ENCODE measurements at places on chromosomes 2 and 18. TPM values are rescaled to one million over a fixed set of nuclear protein-coding genes. Genes with fewer than 3 reads are reported as not detected.
A peak's percentile ranks its signal among the peaks of the same experiment; 100 is the strongest.

Gene EVX2
- total RNA-seq: not detected

Gene DSEL
- total RNA-seq: 21.0 TPM

Gene UPP2
- not detected for total RNA-seq

Gene POTEJ
- 0.10 TPM for total RNA-seq

Gene TUBA3D
- total RNA-seq: not detected

Gene REG1B
- total RNA-seq: not detected

Gene IRS1
- 14.5 TPM for total RNA-seq

Gene TSPYL6
- total RNA-seq: not detected

Gene GNAL
- 4.1 TPM for total RNA-seq

Gene HRH4
- 0.30 TPM for total RNA-seq

- no peak for DNase-seq
Measured at GRCh38 chr18:11767935-11768334, 78.9 kb downstream of the GNAL start.

GRCh38 chr2:202040079-202040844 is 6.6 kb downstream of the FZD7 start:
- no peak for DNase-seq

DNA sequence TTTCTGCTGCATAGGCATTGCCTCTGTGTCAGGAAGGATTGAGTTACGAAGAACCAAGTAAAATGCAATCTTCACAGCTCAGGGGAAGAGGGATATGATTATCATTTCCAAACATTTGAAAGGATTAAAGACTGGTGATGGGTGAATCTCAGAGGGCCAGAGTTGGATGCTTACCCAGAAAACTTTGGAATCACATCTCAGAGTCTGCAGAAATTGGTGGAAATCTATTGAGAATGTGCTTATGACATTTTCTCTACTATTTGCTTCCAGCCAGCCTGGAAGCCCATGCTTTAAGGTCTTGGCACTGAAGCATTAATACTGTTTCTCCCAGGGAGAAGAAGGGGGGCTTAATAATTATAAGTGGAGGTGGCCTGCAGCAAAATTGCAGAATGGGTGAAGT is 1301.4 kb upstream of the PIK3C3 start:
- DNase-seq: peak; percentile 23

- no peak for DNase-seq
Measured at GRCh38 chr2:13652531-13653313, 936.0 kb downstream of the TRIB2 start.

GRCh38 chr18:73835656-73836364 is 311.8 kb downstream of the FBXO15 start:
- DNase-seq: no peak

- DNase-seq: no peak
Measured at GRCh38 chr2:195759877-195760276, 102.9 kb downstream of the SLC39A10 start.

DNA sequence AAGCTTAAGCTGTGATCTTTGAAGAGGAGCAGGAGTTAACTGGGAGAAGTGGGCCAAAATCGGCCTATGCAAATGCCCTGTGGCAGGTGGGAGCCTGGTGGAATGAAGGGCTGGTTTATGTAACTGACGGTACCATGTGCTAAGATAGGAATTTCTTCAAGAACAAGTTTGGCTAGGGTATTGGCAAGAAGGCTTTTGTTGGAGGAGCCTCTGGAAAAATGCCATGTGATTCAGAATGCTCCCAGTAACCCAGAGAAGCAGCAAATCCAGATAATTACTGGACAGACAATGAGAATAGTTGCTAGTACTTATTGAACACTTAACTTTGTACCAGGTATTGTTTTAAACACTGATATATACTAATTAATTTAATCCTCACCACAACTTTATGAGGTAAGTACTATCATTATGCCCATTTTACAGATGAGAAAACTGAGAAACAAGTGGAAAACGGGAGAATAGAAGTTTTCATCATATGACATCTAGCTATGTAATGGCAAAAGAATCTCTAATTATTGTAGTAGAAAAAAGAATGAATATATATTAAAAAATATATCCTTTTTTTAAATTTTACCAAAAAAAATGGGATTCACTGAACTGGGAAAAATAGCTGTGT is 9.1 kb upstream of the FAM124B start:
- DNase-seq: no peak

DNA sequence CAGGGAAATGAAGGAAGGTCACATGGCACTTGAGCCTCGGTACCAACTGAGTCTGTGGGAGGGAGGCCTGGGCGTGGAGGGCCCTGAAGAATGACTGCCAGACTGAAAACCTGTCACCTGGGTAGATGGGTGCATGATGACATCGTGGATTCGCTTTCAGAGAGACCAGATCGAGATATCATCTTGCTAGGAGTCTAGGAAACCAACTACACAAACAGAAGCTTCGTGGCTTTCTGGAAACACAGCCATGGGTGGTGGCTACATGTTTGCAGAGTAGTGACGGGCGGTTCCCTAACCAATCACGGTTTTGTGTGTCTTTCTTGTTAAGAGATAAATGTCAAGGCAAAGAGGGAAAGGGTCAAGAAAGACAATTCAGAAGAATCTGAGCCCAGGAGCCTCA is 155.0 kb downstream of the EIPR1 start:
- no peak for DNase-seq

DNA sequence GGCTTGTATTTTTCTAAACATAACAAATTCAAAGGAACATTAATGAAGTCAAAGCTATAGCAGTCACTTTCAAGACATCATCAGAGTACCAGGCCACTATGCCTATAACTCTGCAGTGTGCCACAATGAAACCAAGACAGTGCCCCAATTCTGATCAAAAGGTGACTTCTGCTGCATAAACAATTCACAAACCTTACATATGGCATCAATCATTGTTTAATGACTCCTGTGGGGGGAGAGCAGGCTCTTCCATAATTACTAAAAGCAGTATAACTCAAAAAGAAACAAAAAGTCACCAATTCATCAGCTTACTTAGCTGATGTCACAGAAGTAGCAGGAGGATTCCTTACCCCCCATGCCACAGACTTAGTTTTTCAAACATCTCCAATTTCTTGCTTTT is 15.5 kb downstream of the LPIN2 start:
- no peak for DNase-seq

- DNase-seq: no peak
Measured at GRCh38 chr2:157934684-157935377, 58.7 kb upstream of the ACVR1 start.

DNA sequence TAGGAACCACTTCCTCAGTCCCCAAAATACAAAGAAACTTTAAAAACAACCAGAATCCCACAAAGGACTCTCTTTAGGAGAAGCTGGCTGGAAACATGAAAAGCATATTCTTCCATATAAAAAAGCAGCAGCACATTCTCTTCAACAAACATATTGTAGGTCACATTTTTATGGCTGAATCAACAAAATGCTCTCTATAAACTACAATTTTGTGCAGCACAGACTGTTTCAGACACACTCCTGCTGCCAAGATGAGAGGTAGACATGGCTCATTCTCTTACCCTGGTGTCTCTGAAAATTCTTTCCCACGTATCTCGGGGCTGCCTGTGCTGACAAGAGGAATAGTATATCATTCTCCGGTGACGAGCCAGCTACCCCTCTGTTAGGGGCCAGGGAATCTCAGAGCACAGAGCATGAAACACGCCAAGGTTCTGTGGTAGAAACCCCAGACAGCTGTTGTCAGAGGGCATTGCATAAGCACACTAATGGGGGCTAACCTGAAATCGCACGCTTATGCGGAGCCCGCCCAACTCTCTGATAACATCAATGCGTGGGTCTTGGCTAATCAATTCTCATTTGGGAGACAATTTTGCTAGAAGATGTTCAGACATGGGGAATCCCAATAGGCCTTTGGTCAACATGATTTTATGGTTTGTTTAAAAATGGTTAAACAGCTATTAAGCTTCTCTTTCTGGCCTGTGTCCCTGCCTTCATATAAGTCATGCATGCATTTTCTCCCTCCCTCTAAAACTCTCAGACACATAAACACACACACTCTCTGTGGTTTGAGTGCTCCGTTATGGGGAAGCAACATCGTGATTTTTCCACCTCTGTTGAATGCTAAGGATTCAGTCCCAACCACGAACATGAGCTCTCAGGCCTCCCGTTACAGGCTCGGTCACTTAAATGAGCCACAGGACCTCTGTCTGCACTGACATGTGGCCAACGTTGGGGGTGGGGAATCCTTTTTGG is 177.5 kb downstream of the INO80D start:
- peak; percentile 24 for DNase-seq

DNA sequence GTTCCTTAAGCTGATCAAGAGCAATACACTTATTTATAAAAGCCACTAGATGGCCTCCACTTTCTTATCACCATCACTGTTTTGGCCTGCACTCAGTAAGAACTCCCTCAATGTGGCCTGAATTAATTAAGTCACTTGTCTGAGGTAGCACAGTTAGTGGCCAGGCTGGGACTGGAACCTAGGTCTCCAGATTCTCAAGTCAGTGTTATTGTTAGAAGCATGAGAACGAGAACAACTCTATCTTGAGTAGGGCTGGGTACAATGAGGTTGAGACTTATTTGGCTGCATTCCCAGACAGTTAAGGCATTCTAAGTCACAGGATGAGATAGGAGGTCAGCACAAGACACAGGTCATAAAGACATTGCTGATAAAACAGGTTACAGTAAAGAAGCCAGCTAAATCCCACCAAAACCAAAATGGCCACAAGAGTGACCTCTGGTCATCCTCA is 115.8 kb downstream of the SS18 start:
- no peak for DNase-seq

- DNase-seq: no peak
Measured at GRCh38 chr2:88258208-88258607, 88.1 kb downstream of the THNSL2 start.

GRCh38 chr2:234957834-234958135 is 6.0 kb downstream of the SH3BP4 start:
- no peak for DNase-seq

DNA sequence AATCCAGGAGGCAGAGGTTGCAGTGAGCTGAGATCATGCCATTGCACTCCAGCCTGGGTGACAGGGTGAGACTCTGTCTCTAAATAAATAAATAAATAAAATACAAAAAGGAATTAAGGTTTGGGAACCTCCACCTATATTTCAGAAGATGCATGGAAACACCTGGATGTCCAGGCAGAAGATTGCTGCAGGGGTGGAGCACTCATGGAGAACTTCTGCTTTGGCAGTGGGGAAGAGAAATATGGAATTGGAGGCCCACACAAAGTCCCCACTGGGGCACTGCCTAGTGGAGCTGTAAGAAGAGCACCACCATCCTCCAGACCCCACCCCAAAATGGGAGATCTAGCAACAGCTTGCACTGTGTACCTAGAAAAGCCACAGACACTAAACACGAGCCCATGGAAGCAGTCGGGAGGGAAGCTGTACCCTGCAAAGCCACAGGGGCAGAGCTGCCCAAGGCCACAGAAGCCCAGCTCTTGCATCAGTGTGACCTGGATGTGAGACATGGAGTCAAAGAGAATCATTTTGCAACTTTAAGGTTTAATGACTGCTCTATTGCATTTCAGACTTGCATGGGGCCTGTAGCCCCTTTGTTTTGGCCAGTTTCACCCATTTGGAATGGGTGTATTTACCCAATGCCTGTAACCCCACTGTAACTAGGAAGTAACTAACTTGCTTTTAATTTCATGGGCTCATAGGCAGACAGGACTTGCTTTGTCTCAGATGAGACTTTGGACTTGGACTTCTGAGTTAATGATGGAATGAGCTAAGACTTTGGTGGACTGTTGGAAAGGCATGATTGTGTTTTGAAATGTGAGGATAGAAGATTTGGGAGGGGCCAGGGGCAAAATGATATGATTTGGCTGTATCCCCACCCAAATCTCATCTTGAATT is 265.3 kb downstream of the ZEB2 start:
- DNase-seq: no peak

DNA sequence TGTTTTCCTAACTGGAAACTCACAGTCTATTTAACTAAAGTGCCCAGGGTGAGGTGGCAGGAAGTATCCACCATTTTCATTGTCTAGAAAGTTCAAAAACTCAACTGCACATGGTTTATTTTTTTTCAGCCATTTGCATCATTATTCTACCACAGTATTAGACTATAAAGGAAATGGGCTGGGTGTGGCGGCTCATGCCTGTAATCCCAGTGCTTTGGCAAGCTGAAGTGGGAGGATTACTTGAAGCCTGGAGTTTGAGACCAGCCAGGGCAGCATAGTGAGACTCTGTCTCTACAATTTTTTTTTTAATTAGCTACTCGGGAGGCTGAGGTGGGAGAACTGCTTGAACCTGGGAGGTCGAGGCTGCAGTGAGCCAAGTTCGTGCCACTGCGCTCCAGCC is 213.8 kb downstream of the MYO3B start:
- no peak for DNase-seq

- no peak for DNase-seq
Measured at GRCh38 chr2:53473236-53473635, 294.4 kb upstream of the CHAC2 start.

DNA sequence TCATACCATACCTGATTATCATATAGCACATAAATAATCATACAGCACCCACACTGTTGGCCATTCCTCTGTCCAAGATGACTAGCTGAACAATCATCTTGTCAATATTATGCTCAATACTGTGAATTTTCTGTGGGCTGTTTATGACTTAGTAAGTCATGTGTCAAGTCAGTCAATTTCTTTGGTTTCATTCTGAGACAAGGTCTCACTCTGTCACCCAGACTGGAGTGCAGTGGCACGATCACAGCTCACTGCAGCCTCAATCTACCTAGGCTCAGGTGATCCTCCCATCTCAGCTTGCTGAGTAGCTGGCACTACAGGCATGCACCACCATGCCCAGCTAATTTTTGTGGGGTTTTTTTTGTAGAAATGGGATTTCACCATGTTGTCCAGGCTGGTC is 5.7 kb downstream of the MCM6 start:
- no peak for DNase-seq

DNA sequence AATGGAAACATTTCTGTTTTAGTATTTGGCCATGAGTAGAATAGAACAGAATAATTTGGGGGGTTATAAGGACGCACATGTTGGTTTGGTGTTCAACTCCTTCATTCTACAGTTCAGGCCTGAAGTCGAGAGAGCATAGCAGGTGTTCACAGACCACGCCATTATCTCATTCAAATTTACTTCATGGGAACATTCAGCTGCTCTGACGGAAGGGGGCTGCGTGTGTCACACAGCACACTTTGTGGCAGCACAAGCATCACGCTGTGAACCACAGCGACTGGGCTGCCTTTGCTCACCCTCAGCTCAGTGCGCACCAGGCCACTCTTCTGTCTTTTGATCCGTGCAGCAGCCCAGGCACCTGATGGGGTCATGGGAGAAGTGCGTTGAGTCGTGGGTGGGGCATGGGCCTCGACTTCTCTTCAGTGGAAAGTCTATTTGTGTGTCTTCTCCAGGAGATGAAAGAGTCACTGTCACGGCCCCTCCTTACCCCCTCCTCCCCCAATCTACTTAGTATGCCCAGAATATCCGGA is 348.6 kb upstream of the SALL3 start:
- no peak for DNase-seq
